Caco-2 (cell line): ENCODE measurements at places on chromosomes 3 and 15.
A peak's percentile ranks its signal among the peaks of the same experiment; 100 is the strongest.

GRCh38 chr15:25850154-25851111 lies 12.7 kb downstream of the ATP10A start:
- DNase-seq = peak; percentile 81

DNA sequence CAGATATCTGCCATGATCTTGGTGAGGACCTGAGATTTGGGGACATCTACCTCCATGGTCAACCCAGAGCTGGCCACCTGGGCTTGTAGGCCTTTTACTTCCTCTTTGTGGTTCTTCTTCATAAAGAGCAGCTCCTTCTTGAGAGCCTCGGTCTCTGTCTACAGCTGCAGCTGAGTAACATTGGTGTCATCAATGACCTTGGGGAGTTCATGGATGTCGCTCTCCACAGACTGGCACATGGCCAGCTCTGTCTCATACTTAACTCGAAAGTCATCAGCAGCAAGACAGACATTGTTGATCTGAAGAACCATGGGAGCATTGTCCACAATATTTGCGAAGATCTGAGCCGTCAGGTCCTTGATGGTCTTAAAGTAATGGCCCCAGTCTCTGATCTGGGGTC lies 15.7 kb upstream of the RASA2 start:
- no peak for DNase-seq

GRCh38 chr15:65757256-65757655 lies 34.8 kb downstream of the DENND4A start:
- DNase-seq = no peak

DNA sequence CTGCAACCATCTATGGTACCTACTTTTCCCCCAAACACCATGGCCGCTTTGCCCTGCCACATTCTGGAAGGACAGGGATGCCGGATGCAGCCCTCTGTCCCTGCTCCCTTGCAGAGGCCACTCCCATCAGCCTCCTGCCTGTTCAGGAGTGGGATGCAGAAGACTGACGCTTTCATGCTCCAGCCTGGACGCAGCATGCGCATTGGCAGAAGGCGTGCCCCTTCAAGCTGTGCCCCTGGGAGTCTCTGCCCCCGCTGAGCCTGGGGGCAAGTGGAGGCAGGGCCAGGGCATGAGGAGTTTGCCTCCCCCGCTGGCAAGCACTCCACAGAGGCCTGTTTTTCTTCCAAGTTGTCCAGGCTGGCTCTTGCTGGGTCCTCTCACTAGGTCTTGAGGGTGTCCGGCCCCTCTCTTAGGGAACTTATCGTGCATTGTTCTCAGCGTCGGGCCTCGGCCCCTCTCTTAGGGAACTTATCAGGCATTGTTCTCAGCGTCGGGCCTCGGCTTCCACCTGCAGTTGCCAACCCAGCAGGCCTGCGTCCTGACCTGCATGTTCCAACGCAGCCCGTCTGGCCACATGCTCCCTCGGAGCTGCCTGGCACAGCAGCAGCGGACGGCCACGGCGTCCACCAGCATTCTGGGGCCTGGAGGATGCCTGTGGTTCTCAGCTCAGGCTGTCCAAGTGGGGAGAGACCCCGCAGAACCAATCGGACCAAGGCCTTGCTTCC lies 14.6 kb upstream of the SNRPA1 start:
- no peak for DNase-seq

DNA sequence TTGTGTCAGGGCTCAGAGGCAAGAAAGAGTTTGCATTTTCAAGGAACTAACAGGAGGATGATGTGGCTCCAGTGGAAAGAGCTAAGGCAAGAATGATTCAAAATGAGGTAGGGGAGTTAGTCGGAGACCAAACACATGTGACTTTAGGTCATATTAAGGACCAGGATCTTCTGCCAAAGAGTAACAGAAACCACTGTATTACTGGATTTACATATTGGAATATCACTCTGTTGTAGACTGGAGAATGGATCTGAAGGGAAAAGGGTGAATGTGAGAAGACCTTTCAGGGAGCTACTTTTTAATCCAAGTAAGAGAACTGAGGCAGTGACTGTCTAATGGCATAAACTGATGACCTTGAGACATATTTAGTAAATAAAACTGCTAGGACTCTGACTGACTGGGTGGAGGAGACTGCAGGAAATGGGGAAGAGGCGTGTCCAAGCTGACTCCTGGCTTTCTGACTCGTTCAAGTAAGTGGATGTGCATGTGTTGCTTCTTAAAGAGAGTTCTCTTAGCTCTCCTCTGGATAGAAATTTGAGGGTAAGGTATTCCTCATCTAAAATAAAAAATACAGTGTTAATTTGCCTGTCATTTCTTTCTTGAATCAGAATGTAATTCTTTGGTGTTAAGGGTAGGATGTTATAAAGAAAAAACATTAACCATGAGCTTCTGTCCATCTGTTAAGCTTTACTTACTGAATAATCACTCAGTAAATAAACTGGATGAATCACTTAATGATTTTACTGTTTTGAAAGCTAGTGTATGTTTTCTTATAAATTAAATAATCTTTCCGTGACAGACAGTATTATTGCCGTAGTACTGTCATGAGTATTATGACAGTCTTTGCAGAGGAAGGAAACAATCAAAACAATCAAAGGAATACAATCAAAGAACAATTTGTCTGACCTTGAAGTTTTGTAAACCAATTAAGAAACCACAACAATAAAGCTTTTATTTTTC lies 58.3 kb upstream of the CFAP20DC start:
- no peak for DNase-seq

DNA sequence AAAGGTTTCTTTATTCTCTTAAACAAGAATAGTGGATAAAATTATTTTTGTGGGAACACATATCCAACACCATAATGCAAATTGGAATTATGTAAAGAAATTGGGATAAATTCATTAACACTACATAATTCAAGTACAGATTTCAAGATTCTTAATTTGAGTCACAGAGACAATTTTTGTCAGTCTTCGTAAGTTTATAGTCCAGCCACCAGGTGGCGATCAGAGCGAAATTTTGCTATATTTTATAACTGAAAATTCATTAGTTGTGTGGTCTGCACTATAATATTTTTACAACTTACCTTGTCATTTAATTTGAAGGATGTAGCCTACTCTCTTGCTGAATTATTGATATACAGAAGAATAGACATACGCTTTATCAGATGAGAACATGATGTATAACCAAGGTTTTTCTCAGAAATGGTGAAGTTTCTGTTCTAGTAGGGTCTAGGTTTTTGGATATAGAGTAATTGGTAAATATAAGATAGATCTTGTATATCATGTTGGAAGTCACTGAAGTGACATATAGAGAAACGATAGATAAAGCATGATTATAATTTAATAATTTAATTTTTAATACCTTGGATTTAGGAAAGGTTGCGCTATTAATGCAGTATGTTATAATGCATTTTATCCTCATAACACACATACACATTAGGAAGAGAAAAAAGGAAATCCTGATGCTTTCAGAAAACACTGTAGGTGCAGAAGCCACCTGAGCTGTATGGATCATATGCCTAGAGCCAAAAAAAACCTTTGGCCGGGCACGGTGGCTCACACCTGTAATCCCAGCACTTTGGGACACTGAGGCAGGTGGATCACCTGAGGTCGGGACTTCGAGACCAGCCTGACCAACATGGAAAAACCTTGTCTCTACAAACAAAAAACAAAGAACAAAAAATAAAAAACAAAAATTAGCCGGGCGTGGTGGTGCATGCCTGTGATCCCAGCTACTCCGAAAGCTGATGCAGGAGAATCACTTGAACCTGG lies 31.7 kb downstream of the PLSCR4 start:
- no peak for DNase-seq

DNA sequence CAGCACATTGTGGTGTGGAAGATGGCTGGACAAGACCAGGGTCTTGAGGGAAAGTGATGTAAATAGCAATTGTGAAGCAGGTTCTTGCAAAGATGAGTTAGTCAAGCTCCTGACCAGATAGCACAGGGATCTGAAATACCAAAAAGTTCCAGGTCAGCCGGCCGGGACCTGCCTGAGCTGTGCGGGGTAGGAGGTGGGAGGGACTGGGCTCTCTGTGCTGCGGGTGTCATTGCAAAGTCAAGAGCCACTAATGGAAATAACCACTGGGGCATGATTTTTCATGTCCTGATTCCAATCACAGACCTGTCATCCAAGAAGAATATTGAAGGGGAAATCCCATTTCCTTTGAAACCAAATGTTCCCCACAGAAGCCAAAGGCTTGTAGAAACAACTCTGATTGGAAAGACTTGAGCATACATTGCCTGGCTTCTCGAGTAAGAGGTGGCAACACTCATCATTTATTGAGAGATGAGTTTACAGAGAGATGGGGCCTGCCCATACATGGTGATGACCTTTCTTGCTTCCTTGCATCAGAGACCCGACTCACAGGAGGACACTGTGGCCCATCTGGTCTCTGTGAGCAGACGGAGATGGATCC lies 44.2 kb upstream of the KY start:
- no peak for DNase-seq

GRCh38 chr3:16026753-16027152 lies 147.7 kb upstream of the GALNT15 start:
- no peak for DNase-seq
